Activated CD8-positive, alpha-beta memory T cell treated with anti-CD3 and anti-CD28 coated beads, Interleukin-2, amount 50 U/mL, for 48 hours (primary cell): ENCODE measurements at places on chromosomes 5 and 9.

GRCh38 chr5:78509884-78510769 lies 138.4 kb downstream of the LHFPL2 start:
- peak; percentile 68 for DNase-seq

- no peak for DNase-seq
Observed at GRCh38 chr5:22541037-22541436, 312.1 kb downstream of the CDH12 start.

GRCh38 chr9:97779608-97780007 lies 73.4 kb upstream of the FOXE1 start:
- DNase-seq = no peak

DNA sequence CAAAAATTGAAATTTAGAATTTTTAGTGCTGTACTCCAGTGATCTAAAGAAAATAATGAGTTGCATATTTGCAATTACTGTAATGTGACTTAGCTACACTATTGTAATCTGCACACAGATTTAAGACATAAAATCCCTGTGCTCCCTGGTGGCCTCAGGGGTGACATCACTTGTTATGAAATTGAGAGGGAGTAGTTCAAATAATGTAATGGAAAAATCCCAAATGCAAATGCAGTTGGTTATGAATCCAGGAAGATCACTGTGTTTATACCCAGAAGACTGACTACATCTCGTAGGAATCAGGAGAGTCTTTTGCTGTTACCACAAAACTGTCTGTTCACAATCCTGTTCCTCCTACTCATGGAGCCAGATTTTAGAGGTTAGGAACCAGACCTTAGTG lies 178.7 kb upstream of the FBXL17 start:
- no peak for DNase-seq

- DNase-seq = no peak
Observed at GRCh38 chr5:79086116-79086515, 16.5 kb downstream of the BHMT2 start.

GRCh38 chr9:136178061-136178772 lies 26.7 kb downstream of the LHX3 start:
- no peak for DNase-seq

DNA sequence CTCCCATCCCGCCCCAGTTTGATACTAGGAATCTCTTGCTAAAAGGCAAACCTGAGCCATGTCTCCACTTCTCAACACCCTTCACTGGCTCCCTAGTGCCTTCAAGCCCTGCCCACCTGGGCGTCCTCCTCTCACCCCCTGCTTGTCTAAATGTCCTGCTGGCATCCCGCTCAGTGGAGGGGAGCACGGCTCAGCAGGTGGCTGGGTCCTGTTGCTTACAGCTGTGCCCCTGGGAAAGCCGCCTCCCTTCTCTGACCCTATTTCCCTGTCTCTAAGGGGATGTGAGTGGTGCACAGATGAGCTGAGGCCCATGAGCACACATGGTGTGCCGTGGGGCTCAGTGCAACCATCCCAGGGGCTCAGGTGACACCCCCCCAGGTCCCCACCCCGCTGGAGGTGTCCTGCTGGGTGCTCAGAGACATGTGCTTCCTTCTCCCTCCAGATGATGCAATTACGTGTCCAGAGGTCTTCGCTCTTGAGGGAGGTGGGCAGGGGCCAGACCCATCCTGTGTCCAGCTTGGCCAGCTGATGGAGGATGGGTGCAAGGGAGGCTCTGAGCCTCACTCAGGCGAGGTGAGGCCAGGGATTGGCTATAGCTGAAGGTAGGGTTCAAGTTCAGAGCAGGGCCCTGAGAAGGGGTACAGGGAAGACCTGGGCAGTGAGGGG lies 24.1 kb downstream of the FLT4 start:
- DNase-seq = no peak

DNA sequence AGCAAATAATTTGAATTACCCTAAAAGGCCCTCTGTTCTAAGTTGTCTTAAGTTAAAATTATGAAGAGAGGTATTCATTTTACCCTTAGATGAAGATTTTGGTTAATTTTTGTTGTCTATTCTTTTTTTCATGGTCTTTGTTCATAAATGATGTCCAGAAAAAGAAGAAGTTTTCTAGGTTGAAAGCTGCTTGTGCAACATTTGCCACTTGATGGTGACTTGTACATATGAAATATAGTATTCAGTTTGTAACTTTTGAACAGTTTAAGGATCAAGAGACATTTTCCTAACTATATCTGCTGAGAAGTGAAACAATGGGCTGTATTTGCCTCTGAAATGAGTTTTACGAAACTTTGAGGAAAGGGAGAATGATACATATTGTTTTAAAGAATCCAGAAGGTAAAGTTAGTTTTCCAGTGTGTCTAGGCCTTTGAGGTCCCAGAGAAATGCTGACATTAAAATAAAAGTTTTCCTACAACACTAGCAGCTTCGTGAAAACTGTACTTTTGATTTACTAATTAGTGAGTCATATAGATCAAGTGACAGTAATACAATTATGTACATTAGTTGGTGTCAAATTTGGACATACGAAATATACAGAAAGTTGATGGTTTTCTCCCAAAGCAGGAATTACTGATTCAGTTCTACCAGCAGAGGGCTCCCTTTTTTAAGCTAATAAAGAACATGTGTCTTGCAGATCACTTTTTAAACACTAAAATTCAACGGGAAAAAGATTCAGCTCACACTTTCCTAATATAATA lies 70.5 kb downstream of the PIK3R1 start:
- no peak for DNase-seq
